ENCODE measurements at places on chromosomes 3 and 15.

DNA sequence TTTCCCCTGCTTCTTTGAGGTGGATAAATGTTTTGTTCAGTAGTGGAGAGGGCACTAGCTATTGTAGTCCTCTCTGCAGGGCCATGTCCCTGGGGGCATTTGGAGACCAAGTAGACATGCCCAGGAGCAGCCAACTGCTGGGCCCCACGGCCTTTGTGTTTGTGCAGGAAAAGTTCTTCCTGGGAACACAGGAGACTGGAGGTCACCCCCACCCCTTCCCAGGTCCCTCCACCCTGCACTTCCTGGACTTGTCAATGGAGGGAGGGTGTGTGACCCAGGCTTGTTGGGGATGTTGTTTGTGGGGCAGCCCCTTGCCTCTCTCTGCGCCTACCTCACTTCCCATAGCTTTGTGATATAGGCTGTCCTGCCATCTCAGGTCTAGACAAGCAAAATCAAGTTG lies 317.0 kb upstream of the LRRFIP2 start:
- DNase-seq = no peak

DNA sequence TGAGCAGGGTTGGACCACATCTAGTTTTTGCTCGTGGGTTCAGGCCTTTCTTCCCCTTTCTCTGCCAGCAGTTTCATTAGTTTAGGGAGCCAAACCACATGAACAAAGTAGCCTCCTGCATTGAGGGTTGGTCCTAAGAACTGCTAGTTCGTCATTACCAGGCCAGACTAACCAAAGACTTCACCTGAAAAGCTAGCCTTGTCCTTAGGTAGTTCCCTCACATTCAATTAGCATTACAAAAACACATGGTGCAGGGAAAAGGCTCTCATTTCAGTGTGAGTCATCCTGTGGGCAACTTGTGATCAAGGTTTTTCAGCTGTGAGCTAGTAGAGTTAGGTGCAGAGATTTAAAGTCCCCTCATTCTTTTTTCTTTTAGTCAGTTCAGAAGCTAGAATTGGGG lies 279.3 kb upstream of the CTNNB1 start:
- no peak for DNase-seq

GRCh38 chr3:174863488-174863887 lies 4.4 kb downstream of the NAALADL2 start:
- no peak for DNase-seq

DNA sequence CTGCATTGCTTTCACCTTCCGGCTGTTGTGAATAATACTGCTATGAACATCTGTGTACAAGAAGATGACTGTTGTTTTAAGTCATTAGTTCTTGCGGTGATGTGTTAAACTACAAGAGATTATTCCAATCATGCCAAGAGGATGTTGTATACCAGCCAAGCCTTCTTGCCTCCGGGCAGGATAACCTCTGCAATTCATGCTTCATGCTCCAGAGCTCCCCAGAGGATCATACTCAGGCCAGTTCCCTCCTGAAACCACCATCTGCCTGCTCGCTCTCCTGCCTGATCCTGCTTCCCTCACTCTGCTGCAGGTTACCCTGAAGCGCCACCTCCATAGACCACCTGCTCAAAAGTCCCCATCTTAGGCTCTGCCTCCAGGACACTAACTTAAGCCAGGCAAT lies 187.1 kb upstream of the PROK2 start:
- no peak for DNase-seq

- no peak for DNase-seq
Observed at GRCh38 chr3:184669578-184669977, 42.3 kb downstream of the MAGEF1 start.

GRCh38 chr15:36769098-36769497 lies 189.7 kb downstream of the CDIN1 start:
- no peak for DNase-seq

DNA sequence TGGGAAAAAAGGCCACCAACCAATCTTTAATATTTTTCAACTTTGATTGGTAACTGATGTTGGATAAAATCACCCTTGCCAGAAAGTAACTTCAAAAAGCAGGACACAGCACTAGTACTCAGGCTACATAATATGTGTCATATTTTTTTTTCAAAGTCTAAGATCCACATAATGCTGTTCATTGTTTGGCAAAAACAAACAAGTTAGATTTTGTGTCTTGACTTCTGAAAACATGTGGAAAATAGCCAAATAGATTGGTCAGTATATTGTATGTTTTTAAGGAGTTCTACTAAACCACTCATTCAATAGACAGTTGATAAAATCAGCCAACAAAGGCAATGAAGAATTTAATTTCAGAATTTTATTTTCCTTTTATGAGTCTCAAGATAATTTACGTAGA lies 111.7 kb upstream of the CCDC54 start:
- no peak for DNase-seq

Measured in femur (tissue), 1 donor.